ENCODE measurements at places on chromosomes 2 and 18.

- DNase-seq = no peak
These were observed 141.4 kb downstream of the SNTG2 start for GRCh38 chr2:1091895-1092585.

- DNase-seq = no peak
These were observed 162.0 kb upstream of the ZFP36L2 start for GRCh38 chr2:43388371-43388770.

- DNase-seq = peak; percentile 26
These were observed 48.5 kb upstream of the PROKR1 start for GRCh38 chr2:68594674-68595492.

- no peak for DNase-seq
These were observed 103.8 kb upstream of the NDUFV2 start for GRCh38 chr18:8998481-8999217.

DNA sequence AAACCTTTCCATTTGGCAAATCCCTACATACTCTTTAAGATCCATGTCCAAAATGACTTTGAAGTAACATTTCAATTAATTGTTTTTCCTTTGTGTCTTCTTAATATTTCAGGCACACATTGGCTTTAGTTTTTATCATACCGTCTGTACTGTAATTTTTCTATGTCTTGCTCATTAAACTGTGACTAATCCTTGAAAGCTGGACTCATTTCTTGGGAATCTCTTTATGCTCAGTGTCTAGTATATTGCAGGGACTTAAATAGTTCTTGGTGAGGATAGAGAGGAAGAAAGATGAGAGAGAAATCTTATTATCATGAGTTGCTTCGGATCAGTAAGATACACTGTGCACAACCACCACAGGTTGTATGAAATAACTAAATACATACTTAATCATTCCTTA is 448.3 kb upstream of the ST6GAL2 start:
- DNase-seq = no peak
